ENCODE measurements at places on chromosomes 2 and 18. TPM values are rescaled to one million over a fixed set of nuclear protein-coding genes. Genes with fewer than 3 reads are reported as not detected.

The ATOH8 gene
- 4.5 TPM for total RNA-seq

The SH3RF3 gene
- 0.40 TPM for total RNA-seq

The PUM2 gene
- 56.7 TPM for total RNA-seq

The HMSD gene
- total RNA-seq: 0.26 TPM

The GKN2 gene
- total RNA-seq: 3.7 TPM

The PIKFYVE gene
- 9.0 TPM for total RNA-seq

The ATL2 gene
- total RNA-seq: 59.1 TPM

The GLI2 gene
- 30.4 TPM for total RNA-seq
